ENCODE measurements at places on chromosomes 11 and 22.

- DNase-seq: no peak
These were observed 9.6 kb downstream of the OR5A2 start for GRCh38 chr11:59416613-59417012.

GRCh38 chr22:36166518-36167220, 6.1 kb upstream of the APOL3 start:
- DNase-seq: no peak

DNA sequence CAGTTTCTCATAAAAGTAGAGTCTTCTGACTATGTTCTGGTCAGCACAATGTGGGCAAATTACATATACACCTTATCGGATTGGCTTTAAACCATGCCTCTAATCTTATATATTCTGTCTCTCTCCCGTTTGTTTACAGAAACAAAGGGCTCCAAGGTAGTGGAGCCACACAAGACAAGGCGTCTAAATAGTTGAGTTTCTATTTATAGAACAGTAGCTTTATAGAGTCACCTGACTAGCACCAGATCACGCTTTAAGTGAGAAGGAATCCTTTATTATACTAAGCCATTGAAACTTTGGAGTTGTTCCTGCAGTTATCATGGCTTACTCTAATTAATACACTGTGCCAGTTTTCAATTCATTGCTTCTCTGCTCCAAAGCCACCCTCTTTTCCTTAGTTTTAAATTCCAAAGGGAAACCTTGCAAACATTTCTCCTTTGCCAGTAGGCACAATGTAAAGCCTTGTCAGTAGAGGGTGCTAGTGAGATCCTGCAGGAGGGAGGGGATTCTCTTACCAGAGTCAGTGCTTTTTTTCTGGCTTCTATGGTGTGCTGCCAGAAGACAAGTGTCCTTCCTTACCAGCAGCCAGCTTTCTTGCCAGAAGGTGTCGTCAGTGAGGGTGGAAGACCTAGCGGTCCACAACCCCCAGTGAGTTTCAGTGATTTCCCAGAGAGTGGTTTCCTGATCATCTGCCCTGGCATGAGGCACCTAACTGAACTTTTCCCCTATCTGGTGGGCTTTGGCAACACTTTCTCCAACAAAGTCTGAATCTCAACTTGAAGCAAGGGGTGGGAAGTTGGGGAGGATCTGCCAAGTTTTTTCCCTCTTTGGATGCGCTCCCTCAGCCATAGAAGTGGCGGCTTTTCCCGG, 71.7 kb downstream of the RAB38 start:
- peak; percentile 0 for DNase-seq

GRCh38 chr11:130211781-130212401, 52.3 kb downstream of the ST14 start:
- no peak for DNase-seq

DNA sequence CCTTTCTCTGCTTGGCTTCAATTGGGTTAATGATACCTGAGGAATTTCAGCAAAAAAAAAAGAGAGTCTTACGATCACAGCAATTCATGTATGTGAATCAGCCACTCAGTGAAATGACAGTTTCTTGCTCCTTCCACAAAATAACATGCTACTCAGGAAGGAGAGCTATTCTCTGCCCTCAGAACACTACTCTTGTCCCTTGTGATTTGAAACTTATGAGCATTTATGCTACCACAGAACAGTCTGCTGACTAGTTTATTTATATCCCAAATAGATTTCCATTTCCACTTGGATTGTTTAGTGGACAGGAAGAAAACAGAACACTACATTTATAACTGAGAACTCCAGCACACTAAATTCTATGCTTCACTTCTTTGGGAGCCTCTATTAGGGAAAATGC, 8.5 kb downstream of the TFIP11 start:
- DNase-seq: no peak

DNA sequence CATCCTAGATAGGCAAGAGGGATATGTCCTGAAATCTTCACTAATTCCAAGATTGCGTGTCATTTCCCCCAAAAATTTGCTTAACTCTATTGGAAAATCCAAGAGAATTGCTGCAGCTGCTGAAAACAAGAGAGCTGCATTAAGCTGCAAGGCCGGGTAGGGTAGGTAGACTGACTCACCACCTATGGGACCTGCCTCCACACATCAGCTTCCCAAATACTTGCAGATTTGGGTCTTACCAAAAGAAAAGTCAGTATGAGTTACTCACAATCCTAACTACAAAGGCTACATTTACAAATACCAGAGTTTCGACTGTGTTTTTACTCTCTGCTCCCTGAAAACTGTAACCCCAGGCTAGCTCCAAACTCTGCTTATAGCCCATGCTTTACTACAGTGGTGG, 142.5 kb upstream of the TEAD1 start:
- DNase-seq: no peak

DNA sequence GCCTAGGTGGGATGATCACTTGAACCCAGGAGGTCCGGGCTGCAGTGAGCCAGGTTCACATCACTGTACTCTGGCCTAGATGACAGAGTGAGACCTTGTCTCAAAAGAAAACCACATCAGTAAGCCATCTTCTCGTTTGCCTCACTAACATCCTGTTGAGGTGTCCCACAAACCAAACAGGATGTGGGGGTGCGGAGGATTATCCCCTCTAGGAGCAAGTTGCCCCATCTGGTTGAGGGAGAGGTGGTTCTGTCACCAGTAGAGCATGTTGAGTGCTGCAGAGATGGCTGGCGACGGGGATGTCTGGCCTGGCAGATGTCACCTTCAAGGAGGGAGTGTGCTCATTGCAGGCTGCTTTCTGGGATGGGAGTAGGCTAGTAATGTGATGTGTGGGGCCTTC, 72.4 kb downstream of the ZNRF3 start:
- DNase-seq: peak; percentile 39

DNA sequence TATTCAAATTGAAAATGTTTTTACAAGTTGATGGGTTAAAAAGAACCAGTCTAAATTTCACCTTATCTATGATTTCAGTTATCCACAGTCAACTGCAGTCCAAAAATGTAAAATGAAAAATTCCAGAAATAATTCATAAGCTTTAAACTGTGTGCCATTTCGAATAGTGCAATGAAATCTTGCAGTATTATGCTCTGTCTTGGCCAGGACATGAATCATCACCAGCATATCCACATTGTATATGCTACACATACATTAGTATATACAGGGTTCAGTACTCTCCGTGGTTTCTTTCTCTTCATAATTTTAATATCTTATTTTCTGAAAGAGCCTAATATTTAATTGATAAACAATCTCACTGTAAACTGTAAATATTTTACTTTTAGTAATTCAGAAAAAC, 45.9 kb downstream of the ARHGAP32 start:
- no peak for DNase-seq

- DNase-seq: no peak
These were observed 12.1 kb downstream of the HPS4 start for GRCh38 chr22:26471522-26471921.

GRCh38 chr11:30348035-30348434, 25.1 kb downstream of the ARL14EP start:
- DNase-seq: no peak

DNA sequence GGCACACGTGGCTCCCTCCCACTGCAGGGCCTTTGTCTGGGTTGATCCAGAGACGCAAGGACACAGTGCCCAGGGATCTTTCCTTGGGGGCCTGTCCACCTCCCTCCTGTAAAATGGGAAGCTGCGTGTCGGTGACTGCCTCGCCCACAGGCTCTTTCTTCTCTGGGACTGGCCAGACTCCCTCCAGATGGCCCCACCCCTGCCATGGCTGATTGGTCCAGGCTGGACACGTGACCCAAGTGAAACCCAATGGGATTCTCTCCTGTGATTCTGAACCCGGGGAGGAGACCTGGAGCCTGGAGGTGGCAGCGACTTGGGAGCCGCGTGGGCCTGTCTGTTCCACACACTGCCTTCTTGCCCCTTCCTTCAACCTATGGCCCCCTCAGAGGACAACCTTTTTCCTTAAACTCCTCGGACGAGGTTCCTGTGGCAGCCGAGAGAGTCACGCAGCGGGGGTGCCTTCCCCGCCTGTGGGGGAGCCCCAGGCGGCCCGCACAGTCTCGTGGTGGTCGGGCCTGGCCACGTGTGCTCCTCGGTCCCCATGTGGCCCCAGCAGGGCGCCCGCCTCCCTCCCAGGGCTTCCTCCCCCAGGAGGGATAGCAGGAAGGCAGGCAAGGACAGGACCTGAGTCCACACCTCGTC, 12.4 kb upstream of the MPPED1 start:
- no peak for DNase-seq

DNA sequence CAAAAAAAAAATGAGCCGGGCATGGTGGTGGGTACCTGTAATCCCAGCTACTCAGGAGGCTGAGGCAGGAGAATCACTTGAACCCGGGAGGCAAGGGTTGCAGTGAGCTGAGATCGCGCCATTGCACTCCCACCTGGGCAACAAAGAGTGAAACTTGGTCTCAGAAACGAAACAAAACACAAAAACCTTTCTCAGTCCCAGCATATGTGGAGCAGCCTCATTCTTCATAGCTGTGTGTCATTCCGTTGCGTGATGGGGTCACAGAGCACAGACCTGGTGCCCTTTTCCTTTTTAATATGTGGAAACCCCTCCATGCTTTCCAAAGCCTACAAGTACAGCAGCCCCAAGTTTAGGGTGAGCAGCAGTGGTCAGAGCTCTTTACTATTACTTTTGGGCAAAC, 13.7 kb downstream of the PEX26 start:
- no peak for DNase-seq

DNA sequence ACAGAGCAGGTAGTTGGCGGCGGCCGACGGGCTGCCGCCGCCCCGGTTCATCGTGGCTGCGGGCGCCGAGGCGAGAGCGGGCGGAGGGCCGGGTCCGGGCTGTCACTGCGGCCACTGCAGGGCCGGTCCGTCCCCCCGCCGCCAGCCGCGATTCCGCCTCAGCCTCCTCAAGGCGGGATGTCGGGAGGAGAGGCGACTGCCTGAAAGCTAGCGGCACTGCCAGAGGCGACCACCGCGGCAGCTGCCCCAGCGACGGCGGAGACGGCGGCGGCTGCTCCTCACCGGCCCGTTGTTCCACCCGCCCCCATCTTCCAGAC, 234 bp downstream of the SESN3 start:
- no peak for DNase-seq

DNA sequence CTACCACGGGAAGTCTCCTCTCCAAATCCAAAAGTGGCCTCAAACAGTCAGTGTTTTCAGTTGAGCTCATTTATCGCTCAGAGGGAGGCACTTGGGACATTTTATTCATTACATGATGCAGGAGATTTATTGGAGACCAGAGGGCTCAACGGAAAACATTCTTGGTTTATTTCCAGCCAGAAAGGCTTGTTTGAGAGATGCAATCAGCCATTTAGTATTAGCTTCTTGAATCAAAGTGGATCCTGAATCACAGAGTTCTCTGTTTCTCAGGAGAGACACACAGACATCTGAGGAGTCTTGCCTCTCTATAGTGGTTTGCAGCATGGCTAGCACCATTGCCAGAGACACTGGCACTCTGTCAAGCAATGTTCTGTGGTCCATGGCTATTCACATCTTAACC, 31.5 kb downstream of the CD44 start:
- no peak for DNase-seq

DNA sequence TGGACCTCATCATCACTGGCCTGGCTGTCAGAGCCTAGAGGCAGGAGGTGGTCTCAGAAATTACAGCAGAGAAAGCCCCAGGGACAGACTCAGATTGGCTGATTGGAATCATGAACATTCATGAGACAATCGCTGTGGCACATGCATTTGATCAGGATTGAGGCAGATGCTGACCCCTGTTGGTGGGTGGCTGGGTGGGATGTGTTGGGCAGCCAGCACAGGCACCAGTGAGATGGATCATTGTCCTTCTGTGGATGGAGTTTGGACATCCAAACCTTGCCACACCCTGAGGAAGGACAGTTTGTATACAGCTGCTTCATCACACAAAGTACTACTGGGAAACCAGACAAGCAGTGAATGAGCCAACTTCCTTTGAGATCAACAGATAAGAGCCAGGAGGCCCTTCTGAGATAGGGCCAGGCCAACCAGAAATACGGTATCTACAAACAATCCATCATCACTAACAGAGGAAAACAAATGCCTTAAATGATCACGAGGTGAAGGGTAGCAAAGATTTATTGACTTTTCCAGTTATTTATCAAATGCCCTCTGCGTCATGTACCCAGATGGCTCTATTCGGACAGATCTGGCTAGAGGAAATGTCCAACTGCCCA, 17.3 kb downstream of the COMMD9 start:
- no peak for DNase-seq

DNA sequence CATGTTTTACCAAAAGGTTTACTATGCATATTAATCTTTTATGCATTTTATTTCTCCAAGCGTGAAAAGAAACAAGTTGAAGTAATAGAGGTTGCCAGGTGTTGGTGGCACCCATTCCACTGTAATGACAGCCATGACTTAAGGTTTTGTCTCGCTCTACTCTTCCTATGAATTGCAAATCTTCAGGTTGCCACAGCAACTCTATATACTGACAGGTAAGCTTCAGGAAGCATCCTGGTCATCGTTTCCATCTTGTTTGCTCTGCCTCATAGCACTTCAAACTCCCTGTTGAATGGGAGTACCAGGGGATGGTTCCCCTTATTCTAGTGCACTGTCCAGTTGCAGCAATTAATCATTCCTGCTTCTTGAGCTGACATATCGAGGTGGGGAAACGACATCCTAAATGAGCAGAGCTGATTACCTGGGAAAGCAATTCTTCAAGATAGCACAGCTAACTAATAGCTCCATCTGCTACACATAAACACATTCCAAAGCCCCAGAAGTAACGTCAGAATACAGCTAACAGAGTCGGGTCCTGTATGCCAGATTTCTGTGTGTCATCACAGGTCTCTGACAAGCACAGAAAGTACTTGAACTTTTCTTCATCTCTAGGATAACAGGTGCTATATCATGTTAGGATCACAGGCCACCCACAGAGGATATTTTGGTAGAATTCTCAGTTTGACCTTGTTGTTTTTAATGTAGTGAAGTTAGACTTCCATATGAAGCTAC, 80.3 kb downstream of the CADM1 start:
- no peak for DNase-seq

DNA sequence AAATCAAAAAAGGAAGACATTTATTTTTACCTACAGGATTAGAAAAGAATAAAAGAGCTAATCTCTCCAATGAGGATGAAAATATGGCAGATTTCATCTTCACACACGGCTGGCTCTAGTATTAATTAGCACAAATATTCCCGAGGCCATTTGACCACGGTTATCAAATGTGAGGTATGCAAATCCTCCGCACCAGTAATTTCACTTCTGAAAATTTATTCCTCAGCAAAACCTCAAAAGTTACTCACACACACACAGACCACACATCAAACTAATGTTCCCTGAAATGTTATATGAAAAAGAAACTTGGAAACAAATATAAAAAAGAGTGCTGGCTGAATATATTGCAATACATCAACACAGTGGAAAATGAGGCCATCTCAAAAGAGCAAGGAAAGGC, 32.8 kb downstream of the CELSR1 start:
- DNase-seq: no peak

DNA sequence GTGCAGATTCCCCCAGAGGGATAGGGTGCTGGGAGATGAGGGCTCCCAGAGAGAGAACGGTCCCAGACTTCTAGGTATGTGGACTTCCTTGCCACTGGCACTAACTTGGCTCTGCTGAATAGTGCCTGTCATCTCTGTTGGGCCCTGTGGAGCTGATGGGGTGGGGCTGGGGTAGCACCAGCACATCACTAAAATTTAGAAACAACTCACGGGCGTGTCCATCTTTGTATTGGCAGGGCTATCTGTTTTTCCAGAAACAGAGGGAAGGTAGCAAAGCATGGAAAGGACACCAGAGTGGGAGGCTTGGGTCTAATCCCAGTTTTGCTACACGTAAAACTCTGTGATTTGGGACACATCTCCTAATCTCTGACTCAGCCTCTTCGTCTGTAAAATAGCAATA, 25.8 kb downstream of the SWAP70 start:
- no peak for DNase-seq

Data from T follicular helper cell (primary cell).